ENCODE measurements at places on chromosomes 12 and 14.
A peak's percentile ranks its signal among the peaks of the same experiment; 100 is the strongest.

DNA sequence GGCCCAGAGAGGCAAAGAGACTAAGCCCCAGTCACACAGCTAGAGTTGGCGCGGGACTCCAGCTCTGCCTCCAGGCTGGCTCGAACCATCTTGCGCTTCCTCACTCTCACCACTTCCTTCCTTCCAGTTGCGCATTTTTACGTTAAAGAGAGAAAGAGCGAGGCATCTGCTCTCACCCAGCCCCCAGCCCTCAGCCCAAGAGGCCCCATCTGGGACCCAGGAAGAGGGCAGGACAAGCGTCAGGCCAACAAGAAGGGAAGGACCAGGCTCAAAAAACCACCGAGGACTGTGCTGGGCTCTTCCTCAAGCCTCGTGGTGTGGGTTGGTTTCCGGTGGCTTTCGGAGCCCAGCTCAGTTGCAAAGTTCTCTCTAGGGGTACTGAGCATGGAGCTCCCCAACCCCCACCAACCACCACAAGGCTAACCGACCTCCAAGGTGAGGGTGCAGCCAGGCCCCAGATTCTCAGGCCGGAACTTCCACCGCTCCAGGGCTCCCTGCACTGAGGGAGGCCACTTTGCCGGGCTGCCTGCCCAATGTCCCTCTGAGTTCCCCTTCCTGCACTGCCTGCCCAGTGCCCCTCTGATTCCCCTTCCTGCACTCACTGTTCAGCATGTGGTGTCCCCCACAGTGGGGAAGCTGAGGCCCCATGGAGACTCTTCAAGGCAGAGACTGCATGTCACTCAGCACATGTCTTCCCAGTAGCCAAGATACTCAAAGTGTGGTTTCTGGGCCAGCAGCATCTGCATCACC is 35.9 kb downstream of the TESC start:
- DNase-seq = peak; percentile 24

GRCh38 chr12:94333396-94333795 is 126.3 kb downstream of the CEP83 start:
- DNase-seq = no peak

DNA sequence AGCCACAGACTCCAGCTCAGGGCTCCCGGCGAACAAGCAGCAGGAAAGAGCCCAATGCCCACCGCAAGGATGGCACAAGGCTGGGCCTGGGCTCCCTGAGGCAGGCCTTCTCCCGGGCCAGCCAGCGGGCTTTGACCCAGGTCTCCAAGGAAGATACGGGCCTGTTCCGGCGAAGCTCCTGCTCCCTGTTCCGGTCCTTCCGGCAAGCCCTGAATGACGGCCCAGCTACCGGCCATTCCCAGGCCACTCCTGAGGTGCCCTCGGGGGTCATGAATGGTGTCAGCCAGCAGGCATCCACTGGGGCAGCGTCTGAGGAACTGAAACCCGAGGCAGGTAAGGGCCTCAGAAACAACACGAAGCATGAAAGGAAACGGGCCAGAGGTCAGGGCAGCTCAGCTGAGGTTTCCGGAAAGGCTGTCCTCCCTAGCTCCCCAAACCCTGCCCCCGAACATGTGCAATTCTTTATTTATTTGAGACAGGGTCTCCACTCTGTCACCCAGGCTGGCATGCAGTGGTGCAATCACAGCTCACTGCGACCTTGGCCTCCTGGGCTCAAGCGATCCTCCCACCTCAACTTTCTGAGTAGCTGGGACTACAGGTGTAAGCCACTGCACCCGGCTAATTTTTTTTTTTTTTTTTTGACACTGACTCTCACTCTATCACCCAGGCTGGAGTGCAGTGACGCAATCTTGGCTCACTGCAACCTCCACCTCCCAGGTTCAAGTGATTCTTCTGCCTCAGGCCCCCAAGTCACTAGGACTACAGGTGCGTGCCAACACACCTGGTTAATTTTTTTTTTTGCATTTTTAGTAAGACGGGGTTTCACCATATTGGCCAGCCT is 6.0 kb downstream of the EXOC3L4 start:
- no peak for DNase-seq

GRCh38 chr12:94080341-94081009 is 67.9 kb upstream of the PLXNC1 start:
- no peak for DNase-seq

- DNase-seq = no peak
Observed at GRCh38 chr12:53493610-53494391, 5.5 kb downstream of the MAP3K12 start.

DNA sequence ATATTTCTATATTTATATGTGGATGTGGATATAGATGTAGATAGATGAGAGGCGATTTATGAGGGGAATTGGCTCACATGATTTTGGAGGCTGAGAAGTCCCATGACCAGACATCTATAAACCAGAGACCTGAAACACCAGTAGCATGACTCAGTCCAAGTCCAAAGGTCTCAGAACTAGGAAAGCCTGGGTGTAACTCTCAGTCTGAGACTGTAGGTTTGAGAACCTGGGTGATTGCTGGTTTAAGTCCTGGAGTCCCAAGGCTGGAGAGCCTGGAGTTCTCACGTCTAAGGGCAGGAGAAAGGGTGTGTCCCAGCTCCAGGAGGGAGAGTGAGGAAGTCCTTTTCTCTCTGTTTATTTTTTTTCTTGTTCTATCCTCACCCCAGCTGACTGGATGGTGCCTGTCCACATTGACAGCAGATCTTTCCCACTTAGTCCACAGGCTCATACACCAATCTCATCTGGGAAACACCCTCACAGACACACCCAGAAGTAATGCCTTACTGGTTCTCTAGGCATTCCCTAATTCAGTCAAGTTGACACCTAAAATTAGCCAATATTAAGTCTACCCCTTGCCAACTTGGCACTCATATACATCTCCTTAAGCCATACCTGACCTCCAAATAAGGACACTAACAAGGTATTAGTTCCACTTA is 45.4 kb downstream of the EMP1 start:
- no peak for DNase-seq

GRCh38 chr12:126874427-126875026 is 1392.4 kb upstream of the TMEM132C start:
- peak; percentile 61 for DNase-seq

- no peak for DNase-seq
Observed at GRCh38 chr14:74552623-74553022, 59.1 kb downstream of the ISCA2 start.

DNA sequence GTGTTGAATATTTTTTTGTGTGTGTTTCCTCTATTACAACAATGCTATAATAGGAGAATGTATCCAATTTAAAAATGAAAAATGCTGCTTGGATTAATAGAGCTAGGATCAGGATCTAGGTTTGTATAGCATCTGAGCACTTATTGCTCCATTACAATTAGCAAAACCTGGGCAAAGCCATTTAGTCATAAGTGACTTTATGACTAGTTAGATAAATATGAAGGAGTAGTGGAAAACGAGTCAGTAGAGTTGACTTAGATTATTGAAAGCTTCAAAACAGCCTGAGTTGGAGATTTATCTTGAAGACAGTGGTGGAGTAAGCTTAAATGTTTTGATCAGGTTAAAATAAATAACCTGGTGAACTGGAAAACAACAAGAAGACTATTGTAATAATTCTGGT is 2.8 kb downstream of the MED21 start:
- DNase-seq = no peak

DNA sequence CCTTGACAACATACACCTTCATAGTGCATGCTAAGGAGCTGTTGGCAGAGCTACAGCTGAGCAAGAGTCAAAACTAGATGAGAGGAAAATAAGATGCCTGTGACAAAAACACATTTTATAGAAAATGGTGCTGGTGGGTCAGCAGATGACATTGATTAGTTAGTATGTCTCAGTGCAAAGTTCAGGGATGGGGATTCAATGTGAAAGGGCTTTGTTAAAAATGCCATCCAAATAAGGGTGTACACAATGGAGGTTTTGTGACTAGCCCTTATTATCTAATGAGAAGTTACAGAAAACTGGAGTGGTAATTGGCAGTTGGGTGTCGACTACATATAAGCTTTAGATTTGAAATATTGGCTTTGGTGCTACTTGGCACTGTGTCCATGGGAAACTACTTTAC is 169.0 kb downstream of the MON2 start:
- DNase-seq = no peak

GRCh38 chr12:84994426-84994825 is 41.7 kb downstream of the TSPAN19 start:
- no peak for DNase-seq

GRCh38 chr14:40365305-40365704 is 933.1 kb upstream of the FBXO33 start:
- DNase-seq = no peak

DNA sequence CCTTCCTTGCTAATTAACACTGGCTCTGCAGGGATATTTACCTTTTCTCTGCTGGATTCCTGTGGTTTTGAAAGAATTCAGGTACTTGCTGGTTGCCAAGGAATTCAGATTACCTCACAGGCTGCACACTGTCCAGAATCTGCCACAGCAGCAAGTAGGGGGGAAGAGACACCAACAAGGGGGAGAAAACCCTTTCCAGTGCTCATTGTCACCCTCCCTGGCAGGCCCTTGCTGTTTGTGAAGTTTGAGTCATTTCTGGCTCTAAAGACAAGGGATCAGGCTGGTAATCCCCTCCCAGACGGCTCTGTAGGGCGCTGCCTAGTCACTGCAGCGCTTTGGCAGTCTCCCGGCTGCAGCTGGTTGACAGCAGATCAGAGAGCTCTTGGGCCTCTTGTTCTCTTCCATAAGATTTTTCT is 50.8 kb downstream of the TTLL5 start:
- DNase-seq = no peak

GRCh38 chr12:64395739-64396138 is 5.2 kb upstream of the C12orf56 start:
- DNase-seq = no peak

- DNase-seq = no peak
Observed at GRCh38 chr12:26730481-26731350, 102.3 kb downstream of the ITPR2 start.

DNA sequence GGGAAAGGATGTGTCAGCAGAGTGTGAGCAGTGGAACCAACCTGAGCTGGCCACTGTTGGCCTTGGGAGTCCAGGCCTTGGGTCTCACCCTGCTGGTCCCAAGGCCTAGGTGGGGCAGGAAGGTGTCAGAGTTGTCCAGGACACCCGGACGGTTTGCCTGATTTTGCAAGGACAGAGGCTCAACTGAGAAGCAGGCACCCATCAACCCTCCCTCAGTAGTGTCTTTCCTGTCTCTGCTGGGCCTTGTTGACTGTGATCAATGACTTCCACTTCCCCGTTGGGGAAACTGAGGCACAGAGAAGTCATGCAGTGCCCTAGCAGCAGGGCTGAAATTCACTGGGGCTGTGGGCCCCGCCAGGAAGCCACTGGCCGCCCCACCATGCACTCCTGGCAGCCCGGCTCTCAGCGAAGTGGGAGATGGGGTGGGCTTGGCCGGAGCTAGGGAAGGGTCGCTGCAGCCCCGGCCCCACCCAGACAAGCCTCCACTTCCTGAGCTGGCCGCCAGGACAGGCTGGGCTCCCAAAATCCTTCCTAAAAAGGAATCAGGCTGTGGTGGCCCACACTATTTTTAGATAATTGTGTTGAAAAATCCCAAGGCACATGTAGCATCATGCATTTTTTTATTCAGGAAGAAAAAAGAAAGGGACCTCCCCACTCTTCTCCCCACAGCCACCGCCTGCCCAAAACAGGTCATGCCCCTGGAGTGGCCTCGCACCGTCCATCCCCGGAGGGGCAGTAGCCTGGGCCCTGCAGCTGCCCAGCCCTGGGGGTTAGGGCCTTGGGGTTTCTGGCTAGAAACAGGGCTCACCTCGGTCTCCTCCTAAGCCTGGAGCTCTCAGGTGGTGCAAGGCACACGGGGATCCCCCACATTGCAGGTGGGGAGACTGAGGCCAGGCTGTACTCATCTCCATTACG is 127.4 kb downstream of the CALM1 start:
- no peak for DNase-seq

GRCh38 chr12:90199006-90199405 is 490.4 kb upstream of the ATP2B1 start:
- DNase-seq = no peak

DNA sequence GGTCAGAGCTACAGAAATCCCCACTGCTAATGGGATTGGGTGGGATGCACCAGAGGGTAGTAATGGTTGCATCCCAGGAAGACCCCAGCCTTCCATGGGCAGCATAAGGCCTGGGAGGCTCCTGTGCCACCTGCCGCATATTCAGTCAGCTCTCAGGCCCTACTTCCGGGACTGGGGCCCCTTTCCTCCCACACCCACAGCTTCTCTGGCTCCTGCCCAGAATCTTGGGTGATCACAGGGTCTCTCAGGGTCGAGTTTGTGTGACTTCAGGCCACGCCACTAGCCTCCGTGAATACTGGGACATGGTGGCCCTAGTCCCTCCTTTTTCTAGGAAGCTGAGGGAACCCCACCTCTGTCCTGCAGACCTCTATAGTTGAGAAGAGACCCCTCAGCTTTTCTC is 66.8 kb upstream of the RIN3 start:
- DNase-seq = no peak

- no peak for DNase-seq
Observed at GRCh38 chr12:28824193-28824846, 324.8 kb upstream of the FAR2 start.

GRCh38 chr12:131129839-131130238 is 176.1 kb downstream of the ADGRD1 start:
- DNase-seq = no peak

DNA sequence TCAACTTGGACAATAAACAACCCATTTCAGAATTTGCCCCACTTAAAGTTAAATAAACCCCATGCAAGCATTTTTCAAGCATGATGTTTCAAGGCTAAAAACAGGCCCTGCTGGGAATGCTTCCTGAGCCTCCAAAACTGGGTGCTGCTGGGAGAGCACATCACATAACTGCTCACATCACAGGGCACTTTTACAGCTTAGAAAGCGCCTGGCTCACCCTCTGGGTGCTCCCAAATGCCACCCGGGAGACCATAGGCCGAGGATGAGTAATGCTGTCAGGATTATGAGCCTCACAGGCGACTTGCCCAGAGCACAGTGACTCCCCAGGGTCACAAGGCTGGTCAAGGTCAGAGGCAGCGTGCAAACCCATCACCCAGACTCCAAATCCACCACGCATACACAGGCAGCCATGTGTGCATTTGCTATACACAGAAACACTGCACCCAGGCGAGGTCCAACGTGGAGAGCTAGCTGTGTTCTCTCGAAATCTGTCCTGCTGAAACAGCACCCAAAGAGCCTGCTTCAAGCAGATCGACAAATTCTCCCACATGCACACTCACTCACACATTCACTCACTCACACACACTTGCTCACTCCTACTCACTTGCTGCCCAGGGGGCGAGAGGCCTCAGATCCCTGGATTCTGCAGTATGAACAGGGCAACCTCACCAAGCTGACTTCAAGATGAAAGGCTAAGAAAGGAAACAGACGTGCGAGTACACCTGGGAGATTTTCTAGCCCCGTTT is 58.7 kb downstream of the ITPK1 start:
- no peak for DNase-seq

DNA sequence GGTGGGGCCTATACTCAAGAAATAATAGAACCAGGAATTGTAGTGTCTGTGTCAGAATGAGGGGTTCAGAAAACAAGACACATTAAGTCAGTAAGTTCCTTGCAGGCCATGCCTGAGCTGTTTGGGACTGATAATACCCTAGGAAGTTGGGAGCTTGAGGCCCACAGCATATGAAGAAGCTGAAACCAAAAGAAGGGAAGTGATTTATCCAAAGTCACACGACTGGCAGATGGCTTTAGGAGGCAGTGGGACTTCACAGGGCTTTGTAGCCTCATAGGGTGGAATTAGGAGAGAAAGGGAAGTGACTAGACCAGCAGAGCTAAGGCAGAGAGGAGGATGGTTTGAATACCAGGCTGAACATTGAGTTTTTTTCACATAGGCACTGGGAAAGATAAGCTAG is 56.6 kb upstream of the SRSF5 start:
- DNase-seq = no peak

- no peak for DNase-seq
Observed at GRCh38 chr12:88855301-88855700, 275.0 kb upstream of the KITLG start.

GRCh38 chr14:90321891-90322290 is 9.8 kb downstream of the NRDE2 start:
- DNase-seq = no peak

All from activated T-cell treated with anti-CD3 and anti-CD28 coated beads, Interleukin-2, amount 50 U/mL, for 1 hour (primary cell).